Large intestine (tissue), 12 donors: ENCODE measurements at places on chromosomes 16 and 17.

GRCh38 chr16:3954411-3954921 lies 74.0 kb upstream of the CREBBP start:
- no peak for DNase-seq

DNA sequence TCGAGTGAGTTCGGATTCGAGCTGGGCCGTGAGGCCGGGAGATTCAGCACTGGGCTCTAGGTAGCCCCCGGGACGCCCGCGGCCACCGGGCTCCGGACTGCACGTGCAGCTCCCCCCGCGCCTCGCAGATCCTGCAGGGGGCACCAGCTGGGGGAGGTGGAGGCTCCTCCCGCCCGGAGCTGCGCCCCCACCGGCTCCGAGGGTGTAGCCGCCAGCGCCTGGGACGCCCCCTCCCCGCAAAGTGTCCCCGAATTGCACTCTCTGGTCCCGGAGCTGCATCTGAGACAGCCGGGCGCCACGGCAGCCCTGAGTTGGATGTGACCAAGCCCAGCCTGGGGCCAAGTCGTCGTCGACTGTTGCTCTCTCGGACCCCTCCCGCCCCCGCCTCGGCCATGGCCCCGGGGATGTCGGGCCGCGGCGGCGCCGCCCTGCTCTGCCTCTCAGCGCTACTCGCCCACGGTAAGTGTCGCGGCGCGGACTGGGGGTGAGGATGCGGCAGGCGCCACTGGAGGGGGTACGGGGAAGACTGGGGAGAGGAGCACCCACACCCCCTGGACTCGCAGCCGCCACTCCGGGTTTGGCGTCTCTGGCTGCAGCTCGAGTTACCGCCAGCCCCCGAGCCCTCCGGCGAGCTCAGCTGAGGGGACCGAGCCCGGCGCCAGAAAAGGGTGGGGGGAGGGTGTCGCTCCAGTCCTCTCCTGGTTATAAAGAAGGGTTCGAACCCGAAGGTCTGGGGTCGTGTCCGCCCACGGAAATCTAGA lies 1.5 kb downstream of the TMEM132E start:
- no peak for DNase-seq

DNA sequence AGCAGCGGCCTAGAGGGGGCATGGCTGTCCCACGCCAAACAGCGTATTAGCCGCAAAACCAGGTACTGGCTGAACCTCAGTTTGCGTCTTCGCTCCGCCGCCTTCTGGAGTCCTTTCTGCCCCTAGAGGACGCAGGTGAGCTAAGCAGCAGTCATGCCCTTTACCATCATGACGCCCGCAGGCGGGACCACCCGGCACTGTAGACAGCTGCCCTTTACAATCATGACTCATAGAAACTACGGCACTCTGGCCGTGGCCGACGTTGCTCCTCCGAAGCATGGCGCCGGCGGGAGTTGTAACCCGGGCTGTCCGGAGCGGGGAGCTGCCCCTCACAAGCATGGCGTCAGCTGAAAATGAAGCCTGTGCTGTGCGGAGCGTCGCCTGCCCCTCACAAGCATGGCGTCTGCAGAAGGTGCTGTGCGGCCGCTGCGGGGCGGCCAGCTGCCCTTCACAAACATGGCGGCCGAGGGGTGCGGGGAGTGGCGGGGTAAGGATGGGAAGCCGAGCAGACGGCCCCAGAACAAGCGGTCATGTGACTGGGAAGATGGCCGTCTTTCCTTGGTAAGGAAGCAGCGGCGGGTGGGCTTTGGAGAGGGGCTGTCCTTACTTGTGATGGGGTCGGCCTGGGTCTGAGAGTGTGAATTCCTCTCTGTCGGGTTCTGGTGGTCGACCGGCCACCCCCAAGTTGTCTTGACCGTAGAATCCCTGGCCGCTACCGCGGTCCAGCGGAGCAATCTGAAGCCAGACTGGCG lies at the start of gene VPS35L:
Gene VPS35L, plus strand, starts transcription at position 518 of the 752 bp plus-strand sequence. Its CDS starts 27 bp downstream, at position 545.
- peak; percentile 99 for DNase-seq

DNA sequence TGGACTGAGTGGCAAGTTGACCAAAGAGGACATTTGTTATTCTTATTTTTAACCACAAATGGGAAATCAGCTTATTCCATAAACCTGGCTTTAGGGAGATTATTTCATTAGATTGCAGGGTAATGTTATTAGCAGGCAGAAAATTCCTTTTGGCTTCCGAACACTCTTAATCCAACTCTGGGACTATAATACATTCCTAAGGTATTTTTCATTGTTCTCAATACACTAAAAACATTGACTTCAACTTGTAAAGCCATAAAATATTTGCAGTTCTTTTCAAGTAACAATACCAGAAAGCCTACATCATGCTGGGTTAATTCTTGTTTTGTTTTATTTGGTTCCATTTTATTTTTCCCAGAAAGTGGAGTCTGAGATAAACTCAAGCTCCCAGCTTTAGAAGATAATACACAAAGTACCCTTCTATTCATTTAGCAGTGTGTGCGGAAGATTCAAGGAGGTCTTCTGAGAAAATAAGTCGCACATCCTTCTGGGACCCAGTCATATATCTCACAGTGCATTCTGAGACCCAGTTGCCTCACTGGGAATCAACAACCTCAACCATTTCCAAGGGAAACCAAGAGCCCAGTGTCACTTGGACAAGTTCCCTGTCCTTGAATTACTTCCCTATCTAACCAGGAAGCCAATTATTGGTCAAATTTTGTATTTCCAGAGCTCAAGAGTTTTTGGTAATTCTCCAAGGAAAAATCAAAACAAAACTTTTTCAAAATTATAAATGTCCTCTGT lies 389.6 kb upstream of the DYNLRB2 start:
- no peak for DNase-seq

- DNase-seq: no peak
Observed at GRCh38 chr16:3792472-3793012, 75.2 kb upstream of the TRAP1 start.

- DNase-seq: no peak
Observed at GRCh38 chr17:59810894-59811153, 81.9 kb downstream of the TUBD1 start.

DNA sequence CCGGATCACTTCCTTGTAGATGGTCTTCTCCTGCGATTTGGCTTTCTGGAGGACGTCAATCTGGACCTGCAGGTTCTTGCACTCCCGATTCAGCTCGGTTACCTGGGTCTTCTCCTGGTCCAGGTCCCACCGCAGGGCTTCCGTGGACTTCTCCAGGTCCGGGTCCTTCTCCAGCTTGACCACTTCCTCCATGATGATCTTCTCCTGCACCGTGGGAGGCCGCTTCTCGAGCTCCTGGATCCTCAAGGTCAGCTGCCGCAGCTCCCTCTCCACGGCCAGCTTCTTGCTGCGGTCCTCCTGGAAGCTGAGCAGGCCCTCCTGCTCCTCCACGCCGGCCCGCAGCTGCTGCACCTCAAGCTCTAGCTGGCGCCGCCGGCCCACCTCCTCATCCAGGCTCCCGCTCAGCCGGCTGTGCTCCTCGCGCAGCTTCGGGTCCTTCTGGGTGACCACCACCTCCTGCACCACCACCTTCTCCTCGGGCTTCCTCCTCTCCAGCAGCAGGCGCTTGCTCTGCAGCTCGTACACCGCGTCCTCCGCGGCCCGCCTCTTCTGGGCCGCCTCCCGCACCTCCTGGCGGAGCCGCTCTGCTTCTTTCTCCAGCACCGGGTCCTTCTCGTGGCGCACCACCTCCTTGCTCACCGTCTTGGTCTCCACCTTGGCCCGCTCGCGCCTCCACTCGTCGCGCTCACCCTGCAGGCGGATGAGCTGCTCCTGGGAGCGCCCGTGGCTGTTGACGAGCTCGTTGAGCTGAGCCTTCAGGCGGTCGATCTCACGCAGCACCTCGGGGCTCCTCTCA lies 8.2 kb downstream of the CDK3 start:
- DNase-seq: no peak

DNA sequence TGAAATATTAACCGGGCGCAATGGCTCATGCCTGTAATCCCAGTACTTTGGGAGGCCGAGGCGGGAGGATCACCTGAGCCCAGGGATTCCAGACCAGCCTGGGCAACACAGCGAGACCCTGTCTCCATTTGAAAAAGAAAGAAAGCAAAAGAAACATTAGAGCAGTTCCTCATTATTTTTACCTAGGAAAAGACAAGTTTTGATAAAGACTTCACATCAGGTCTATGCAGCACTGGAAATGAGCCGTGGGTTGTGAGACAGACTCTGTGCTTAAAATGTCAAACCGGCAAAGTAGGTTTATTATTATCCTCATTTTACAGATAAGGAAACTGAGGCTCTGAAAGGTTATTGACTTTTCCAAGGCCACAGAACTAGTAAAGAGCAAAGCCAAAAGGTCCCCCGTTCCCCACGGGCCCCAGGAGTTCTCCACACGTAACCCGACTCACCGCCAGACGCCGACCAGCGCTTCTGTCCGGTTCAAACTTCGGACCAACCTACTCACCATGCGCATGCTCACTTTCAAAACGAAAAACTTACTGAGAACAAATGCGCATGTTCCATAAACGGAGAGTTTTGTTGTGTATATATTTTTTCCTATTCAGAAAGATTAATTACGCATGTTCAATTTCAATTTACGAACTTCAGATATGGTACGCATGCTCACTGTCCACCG lies 356 bp downstream of the TUBD1 start:
- DNase-seq: no peak
